HEK293T (cell line): ENCODE measurements at places on chromosomes 1 and 21.
A peak's percentile ranks its signal among the peaks of the same experiment; 100 is the strongest.

GRCh38 chr1:151002051-151002450 is 4.7 kb downstream of the MINDY1 start:
- no peak for DNase-seq

DNA sequence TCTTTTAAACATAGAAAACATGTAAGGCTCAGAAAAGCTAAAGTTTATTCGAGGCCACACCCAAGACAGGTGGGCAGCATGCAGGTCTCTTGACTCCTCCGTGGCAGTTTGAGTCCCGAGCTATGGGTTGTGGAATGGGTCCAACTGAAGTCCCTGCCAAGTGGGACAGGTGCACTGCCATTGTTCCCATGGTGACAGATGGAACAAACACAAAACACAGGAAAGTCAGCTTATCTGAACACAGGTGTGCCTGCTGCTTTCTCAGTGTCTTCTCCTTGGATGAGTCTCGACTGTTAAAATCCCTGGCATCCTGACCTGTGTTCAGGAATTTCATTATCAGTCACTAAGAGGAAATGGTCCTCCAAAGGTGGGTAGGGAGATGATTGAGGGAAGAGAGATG is 99.0 kb upstream of the RAB4A start:
- no peak for DNase-seq

- DNase-seq, result no peak
These were observed 7.1 kb downstream of the PADI1 start for GRCh38 chr1:17212009-17212408.

GRCh38 chr1:101757985-101758384 is 238.7 kb downstream of the OLFM3 start:
- no peak for DNase-seq

- peak; percentile 42 for DNase-seq
These were observed 40.6 kb upstream of the MARK1 start for GRCh38 chr1:220487297-220487820.

GRCh38 chr21:38039841-38040240 is 123.6 kb upstream of the KCNJ6 start:
- DNase-seq, result no peak

DNA sequence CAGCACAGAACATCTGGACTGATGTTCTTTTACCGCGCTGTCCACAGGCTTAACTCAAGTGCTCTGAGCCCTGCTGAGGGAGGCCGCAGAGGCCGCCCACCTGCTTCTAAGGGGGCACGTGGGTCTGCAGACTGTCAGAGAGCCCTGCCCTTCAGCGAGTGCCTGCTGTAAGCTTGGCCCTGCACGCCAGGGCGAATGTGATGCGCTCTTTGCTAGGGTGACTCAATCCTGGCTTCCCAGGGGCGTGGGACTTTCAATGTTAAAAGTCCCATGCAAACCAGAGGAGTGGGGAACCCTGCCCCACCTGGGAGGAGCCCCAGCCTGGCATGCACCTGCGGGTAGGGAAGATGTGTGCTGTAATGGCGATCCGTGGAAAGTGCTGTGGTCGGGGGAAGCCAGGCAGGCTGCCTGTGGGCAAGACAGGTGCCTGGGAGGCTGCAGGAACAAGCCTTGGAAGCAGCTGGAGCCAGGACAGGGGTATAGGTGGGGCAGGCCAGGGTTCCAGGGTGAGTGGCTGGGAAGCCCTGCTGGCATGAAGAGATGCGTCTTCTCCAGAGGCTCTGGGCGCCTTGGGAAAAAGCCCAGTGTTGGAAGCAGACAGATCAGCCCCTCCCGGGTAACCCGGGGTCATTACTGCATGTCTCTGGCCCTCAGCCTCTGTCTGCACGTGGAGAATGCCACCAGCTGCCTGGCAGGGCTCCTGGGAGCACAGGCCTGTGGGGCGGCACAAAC is 594 bp upstream of the PANK4 start:
- DNase-seq, result no peak

DNA sequence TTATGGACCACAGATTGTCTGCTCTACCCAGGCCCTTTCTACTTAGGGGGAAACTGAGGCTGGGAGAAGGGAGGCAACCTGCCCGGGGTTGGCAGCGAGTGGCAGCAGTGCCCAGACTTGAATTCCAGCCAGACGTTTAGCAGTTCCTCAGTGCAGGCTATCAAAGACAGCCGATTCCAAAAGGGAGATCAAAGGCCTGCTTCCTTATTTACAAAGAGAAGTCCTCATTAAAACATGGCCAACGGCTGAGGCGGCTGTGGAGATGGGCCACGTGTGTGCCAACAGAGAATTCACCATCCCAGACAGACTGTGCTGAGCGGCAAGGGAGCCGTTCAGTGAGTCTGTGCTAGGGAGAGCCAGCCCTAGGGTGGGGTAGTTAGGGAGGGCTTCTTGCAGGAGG is 27.7 kb downstream of the C1QB start:
- DNase-seq, result no peak

GRCh38 chr21:43956019-43956669 is 56.0 kb upstream of the TRAPPC10 start:
- DNase-seq, result no peak

GRCh38 chr1:115062542-115063004 is 26.7 kb downstream of the TSPAN2 start:
- no peak for DNase-seq

- no peak for DNase-seq
These were observed 22.3 kb downstream of the MECR start for GRCh38 chr1:29208442-29208841.

DNA sequence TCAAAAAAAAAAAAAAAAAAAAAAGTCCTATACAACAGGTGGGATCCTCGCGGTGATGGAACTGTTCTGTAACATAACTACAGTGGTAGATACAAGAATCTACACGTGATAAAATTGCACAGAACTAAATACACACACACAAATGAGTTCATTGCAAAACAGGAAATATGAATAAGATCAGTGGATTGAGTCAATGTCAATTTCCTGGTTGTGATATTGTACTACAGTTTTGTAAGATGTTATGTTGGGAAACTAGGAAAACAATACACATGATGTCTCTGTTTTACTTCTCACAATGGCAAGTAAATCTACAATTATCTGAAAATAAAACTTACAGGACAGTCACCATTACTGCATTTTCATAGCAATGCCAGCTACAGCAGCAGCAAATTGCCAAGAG is 59.8 kb downstream of the ITGB3BP start:
- no peak for DNase-seq

- no peak for DNase-seq
These were observed 7.1 kb downstream of the IFI44L start for GRCh38 chr1:78627321-78627720.

GRCh38 chr1:1776672-1777582 is 1.3 kb downstream of the NADK start:
- DNase-seq, result no peak

DNA sequence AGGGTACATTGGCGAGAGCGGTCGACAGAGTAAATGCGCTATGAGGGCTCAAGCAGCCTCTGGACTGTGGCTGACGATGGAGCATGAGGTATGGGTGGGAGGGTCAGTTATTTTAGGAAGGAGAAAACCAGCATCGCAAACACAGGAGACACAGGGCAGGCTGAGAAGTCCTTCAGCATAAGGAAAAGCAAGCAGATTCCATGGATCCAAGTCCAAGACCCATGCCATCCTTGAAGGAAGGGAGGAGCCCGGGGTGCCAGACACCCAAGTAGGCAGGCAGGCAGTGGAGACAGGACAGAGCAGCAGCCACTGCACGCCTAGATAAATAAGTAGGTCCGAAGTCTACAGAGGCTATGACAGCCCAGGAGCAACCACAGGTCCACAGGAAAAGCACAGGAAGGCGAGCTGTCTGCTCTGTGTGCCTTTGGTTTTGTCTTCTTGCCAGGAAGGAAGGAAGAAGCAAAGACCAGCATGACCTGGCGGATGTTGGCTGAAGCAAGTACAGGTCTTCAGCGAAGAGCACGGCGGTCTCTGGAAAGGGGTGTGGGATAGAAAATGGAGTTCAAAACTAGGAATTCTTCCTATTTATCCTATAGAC is 76.4 kb upstream of the SLC45A1 start:
- no peak for DNase-seq

GRCh38 chr1:226779561-226779960 is 40.5 kb upstream of the ITPKB start:
- no peak for DNase-seq

DNA sequence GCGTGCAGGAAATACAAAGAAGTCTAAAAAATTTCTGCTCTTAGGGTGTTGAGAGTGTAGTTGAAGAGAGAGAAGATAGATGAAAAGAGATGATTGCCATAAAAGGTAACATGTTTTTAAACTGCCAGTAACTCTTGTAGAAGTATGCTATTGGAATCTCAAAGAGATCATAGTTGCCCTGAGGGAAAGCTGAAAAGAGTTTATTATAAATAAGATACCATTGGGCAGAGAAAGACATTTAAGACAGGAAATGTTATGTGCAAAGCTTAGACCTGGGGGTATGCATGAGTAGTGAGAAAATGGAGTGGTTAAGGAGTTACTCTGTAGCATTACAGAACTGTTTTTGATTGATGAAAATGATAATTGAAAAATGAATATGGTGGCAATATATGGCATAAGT is 17.6 kb downstream of the GABPA start:
- DNase-seq, result no peak

DNA sequence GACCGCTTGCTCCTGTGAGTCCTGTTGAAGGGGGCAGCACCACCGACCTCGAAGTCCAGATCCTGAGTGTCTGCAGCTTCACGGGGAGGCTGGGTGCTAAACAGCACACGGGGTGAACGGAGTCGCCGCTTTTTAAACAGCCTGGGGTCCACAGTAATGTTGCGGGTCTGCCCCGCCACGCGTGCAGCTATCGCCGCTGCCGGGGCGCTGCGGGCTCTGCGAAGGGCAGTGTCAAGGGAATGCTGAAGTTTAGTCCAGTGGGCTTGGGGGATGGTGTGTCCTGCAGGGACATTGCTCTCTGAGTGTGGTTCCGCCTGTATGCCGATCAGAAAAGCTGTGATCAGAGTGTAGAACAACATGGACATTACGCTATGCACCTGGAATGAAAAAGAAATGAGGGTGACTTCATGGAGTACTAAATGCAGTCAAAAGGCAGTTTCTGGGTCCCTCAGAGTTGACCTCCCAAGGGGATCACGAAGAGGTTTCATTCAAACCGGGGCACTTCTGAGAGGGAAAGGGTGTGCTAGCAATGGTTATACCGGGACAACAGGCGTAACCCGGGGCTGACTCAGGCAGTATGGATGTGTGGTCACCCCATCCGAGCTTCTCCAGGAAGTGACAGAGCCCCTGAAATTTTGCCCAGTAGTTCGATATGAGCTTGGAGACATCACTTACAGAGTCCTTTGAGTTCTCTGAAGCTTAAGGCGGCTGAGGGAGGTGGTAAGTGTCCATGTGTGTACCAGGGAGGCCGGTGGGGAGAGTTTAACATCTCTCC is 51.4 kb downstream of the NGF start:
- no peak for DNase-seq

GRCh38 chr1:54253480-54253879 is 53.5 kb downstream of the MRPL37 start:
- no peak for DNase-seq

- peak; percentile 38 for DNase-seq
These were observed 41.7 kb upstream of the ECE1 start for GRCh38 chr1:21331752-21332478.

DNA sequence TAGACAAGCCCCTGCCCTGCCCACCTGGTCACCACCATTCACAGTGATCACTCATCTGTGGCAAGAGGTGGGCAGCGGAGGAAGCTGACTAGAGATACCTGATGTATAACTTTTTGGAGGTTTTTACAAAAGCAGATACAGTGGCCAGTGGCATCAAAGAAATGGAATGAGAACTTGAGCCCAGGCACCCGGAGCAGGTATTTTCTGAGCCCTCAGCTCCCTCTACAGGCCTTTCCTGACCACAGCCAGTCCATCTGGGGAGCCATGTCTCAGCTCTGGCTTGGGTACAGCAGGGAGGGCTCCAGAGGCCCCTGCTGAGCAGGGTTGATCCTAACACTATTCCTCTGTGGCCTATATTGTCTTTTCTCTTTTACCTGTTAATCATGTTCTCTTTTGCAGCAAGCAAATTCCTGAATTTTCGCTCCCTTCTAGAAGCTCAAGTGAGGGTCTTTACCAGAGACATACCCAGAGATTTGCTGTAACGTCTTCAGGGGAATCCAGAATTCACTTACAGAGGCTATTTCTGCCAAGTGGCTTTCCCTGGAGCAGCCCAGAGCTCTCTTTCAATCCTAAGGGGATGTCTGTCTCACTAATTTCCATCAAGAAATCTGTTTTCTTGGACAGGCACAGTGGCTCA is 27.3 kb downstream of the GPR157 start:
- DNase-seq, result peak; percentile 65

DNA sequence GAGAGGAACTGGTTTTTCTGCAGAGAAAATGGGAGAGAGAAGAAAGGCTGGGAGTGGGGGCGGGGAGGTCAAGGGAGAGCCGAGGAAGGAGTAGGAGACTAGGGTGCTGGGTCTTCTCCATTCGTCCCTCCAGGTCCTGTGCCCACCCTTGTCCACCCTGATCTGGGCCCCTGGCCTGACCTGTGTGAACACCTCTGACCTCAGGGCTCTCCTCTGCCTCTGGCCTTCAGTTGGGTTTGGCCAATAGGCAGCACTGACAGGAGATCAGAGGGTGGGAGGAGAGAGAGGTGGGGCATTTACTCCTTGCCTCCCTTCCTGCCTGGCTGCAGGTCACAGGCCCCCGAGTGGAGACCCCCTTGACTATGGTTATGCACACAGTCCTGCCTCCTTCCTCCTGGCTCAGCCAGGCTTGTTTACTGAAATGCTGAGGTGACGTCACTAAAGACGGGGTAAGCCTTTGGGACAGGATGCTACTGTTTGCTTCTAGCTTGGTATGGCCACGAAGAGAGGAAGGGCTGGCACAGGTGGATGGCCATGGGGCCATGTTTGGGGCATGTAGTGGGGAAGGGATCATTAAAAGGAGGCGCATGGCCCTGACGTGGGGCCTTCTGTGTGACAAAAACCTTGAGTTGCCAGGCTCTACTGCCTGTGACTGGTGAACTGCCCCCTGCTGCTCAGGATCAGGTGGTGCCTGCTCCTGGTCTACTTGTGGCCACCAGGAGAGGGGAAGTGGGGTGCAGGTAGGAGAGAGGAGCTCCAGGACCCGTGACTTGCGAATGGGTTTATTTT is 248.7 kb upstream of the CSF3R start:
- DNase-seq, result no peak

GRCh38 chr1:221694109-221694508 is 47.8 kb downstream of the DUSP10 start:
- DNase-seq, result no peak
